AG08396 (cell line): ENCODE measurements at places on chromosomes 3 and 15.
A peak's percentile ranks its signal among the peaks of the same experiment; 100 is the strongest.

- no peak for DNase-seq
Measured at GRCh38 chr3:149336925-149337324, 3.5 kb upstream of the TM4SF18 start.

- no peak for DNase-seq
Measured at GRCh38 chr15:78739206-78739605, 72.1 kb downstream of the ADAMTS7 start.

DNA sequence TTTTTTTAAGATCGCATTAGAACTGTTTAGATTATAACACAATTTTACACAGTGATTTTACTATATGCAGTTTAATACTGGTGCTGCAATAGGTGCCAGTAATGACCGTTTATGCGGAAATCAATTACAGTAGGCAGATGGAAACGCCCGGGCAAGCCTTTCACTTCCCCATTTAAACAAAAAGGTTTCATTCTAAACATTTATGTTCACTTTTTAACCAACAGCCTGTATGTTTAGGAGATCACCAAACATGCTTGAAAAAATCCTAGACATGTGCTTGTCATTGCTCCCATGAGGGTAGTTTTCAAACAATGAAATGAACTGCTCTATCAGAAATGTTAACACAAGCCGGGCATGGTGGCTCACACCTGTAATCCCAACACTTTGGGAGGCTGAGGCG lies 2.7 kb downstream of the BNIP2 start:
- DNase-seq = no peak

- DNase-seq = no peak
Measured at GRCh38 chr3:13005301-13005700, 67.9 kb downstream of the IQSEC1 start.

- peak; percentile 66 for DNase-seq
Measured at GRCh38 chr15:35289024-35289617, 204.0 kb upstream of the NANOGP8 start.

DNA sequence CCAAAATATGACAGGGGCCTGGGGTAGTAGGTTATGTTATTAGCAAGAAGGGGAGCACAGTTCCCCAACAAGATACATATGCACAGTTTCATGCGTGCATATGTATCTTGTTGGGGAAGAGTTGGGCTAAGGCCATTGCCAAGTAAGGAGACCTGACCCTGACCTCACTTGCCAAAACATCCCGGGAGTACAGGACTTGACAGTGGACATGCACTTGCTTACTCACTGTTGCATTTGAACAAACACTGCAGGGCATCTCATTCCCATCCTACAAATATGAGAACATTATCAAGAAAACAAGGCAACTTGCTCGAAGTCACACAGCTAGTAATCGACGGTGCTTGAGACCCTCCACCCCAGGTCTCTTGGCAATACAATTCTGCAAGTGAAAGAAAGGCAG lies 4.8 kb upstream of the CAMP start:
- DNase-seq = no peak

DNA sequence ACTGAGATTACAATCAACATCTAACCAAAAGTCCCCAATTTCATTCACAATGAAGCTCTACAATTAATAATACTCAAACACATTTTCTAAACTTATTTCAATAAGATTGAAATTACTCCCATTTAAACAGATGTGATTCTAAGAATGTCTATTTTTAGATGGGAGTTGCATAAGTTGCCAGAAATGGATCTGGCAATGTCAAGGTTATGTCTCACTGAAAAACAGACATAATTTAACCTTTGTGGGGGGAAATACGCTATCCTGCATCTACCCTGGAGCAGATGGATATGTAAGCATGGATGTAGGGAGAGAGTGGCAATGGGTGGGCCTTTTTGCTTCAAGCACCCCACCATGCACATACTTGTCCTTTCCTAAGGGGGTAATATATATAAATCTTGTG lies 6.7 kb upstream of the EIF1B start:
- DNase-seq = no peak

DNA sequence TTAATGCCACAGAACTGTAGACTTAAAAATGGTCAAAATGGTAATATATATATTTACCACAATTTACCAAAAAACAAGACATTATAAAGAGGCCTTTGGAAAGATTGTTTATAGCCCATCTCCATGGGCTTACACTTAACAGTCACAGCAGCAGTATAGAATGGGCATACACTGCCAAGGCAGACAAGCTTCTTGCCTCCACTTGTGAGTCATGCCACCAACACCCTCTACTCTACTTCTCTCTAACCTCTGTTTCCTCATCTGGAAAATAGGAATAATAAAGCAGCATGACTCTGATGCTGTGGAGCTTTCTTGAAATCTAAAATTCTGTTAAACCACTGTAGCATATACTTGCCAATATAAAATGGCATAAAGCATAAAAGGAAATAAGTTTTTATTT lies 14.4 kb upstream of the GPR156 start:
- DNase-seq = no peak

GRCh38 chr3:18558507-18558906 lies 133.4 kb upstream of the SATB1 start:
- DNase-seq = no peak

- DNase-seq = peak; percentile 12
Measured at GRCh38 chr3:118128886-118129285, 905.8 kb downstream of the IGSF11 start.

DNA sequence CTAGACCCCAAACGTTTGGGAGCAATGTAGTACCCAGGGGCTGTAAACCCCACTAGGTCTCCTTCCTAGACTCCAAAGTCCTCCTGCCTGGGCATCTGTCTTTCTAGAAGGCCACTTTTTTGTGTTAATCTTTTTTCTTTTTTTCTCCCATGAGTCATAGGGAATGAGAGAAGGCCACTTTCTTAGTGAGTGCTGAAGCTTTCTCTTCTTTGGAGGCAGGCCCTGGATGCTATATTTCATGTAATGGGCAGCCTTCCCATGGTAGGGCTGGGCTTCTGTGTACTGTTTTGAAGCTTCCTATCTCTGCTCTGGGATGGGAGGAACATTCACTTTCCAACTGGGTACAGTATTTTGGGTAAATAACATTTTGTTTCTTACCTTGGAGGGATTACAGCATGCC lies 15.2 kb upstream of the RTP2 start:
- DNase-seq = peak; percentile 53

DNA sequence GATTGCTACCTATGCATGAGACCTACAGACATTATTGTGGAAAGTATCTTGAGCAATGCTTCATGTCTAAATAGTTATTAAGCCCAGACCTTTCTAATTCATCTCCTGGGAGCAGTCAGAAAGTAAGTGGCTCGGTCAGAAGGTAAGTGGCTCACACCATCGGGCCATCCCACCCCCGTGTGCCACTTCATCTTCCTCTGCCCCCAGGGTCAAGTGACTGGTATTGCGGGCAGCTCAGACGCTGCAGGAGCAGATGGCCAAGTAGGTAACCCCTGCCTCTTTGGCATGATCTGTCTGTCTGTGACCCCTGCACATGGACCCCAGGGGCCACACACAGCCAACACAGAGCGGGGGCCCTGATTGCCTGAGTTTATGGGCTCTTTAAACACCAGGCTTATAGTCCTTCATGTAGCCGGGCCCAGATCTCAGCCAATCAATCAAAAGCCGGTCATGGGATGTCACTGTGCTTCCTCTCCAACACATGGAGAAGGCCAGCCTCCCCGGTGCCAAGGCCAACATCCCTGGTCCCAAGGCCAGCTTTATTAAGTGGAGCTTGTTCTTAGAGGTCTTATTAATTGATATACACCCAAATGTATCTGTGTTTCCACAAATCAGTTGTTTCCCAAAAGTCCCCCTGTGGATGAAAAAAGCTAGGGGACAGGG lies 42.9 kb downstream of the LARP6 start:
- no peak for DNase-seq

- DNase-seq = no peak
Measured at GRCh38 chr15:38690216-38690615, 125.6 kb upstream of the RASGRP1 start.
